ENCODE measurements at places on chromosomes 7 and 10.
A peak's percentile ranks its signal among the peaks of the same experiment; 100 is the strongest.

- no peak for DNase-seq
Observed at GRCh38 chr7:613442-614140, 93.9 kb upstream of the PDGFA start.

- peak; percentile 60 for DNase-seq
Observed at GRCh38 chr10:72234560-72235095, 18.6 kb upstream of the ASCC1 start.

- DNase-seq: peak; percentile 14
Observed at GRCh38 chr10:31808258-31809218, 120.1 kb downstream of the ARHGAP12 start.

DNA sequence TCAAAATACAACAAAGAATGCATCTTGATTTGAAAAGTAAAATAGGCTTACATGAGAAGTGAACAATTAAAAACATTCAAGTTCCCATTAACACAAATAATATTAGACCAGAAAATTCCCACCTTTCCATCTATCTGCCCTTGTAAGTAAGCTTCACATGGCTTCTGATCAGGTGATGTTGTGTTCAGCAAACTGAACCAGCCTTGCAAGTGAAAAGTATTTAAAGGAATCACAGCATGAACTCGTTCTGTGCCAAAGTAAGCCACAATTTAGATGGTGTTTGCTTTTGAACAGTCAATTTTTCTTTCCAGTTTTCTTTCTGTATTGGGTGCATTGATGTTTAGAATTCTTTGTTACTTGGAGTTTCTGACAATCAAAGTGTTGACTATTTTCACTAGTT is 347.9 kb downstream of the TNS3 start:
- DNase-seq: peak; percentile 15

DNA sequence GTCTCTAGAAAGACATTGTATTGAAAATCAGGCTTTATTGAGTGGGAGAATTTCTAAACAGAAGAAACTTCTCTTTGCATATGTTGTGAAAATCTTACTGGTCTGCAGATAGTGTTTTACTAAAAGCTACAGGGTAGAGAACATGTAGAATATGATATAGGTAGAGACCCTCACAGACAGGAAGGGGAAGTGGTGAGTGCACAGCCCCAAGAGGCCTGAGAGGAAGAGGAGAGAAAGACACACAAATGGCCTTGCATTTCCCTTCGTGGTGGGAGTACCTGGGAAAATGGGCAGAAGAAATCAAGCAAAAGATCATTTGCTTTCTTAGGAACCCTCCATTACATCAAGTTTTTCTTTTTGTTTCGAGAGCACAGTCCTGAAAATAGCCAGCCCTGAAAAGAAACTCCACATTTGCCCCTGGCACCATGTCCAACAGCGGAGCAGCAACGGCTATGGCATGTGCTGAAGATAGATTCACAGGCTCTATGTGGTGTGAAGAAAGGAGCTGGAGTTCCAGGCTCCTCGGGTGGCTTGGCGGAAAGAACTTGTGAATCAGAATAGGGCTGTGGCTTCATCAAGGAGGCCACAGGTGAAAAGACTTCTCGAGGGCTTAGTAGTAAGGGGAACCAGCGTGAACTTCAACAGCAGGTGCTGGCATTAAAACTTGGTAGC is 143.5 kb downstream of the CALCR start:
- no peak for DNase-seq
